Activated CD4-positive, CD25-positive, alpha-beta regulatory T cell (primary cell): ENCODE measurements at places on chromosomes 12 and 14.
A peak's percentile ranks its signal among the peaks of the same experiment; 100 is the strongest.

- DNase-seq = no peak
Measured at GRCh38 chr14:22338917-22339715, 249.9 kb downstream of the DAD1 start.

DNA sequence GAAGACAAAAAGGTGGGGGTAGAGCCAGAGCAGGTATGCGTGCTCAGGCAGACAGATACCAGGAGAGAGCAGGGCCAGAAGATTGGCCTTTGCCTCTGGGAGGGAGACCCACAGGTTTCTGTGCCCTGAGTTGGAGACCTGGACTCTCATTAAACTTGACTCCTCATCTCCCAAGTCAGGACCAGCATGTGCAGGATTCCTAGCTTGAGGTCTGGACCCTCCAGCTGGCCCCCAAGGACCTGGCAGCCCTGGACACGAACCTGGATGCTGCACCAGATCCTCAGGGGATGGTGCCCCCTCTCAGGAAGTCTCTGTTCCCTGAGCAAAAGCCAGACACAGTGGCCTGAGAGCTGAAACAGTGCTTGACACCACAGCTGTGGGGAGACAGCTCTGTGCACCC, 10.5 kb upstream of the KRT73 start:
- DNase-seq = no peak

GRCh38 chr14:47949006-47949405, 273.6 kb upstream of the MDGA2 start:
- no peak for DNase-seq

GRCh38 chr12:123761841-123762714, at the start of gene DNAH10:
Gene DNAH10 (plus strand): TSS chr12:123762301. CDS start chr12:123762337, 36 bp downstream.
- peak; percentile 9 for DNase-seq

DNA sequence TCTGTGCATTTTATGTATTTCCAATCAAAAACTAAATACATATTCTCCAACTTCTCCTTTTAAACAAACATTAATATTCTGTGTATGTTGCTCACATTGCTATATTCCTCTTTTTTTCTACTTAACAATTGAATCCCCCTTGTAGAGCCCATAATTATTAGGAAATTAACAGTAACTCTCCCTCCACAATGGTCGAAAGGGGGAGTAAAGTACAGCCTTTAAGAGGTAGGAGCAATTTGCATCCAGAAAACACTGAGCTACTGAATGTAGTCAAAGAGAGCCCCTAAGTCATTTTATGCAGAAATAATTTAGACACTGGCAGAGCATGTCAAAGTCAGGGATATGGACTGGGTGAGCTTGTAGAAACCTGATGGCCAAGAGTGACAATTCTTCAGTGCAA, 57.2 kb upstream of the SCN8A start:
- DNase-seq = no peak

DNA sequence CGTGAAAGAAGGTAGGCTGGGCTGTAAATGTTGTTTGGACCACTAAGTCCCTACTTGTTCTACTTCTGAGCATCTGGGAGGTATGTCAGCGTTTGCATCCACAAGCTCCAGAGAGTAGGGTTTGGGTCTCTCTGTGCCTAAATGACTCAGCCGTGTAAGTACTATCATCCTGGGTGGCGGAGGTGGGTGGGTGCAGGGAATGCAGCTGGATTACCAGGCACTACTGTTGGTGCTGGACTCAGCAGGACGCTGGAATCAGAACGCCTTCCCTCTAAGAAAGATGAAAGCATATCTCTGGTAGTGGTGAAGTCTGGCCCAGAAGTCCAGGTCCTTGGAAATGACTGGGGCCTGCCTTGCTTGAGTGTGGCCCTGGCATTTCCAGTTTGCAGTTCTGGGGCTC, 289.7 kb downstream of the PCNX1 start:
- no peak for DNase-seq

GRCh38 chr12:91053951-91054715, 3.7 kb downstream of the KERA start:
- DNase-seq = no peak

DNA sequence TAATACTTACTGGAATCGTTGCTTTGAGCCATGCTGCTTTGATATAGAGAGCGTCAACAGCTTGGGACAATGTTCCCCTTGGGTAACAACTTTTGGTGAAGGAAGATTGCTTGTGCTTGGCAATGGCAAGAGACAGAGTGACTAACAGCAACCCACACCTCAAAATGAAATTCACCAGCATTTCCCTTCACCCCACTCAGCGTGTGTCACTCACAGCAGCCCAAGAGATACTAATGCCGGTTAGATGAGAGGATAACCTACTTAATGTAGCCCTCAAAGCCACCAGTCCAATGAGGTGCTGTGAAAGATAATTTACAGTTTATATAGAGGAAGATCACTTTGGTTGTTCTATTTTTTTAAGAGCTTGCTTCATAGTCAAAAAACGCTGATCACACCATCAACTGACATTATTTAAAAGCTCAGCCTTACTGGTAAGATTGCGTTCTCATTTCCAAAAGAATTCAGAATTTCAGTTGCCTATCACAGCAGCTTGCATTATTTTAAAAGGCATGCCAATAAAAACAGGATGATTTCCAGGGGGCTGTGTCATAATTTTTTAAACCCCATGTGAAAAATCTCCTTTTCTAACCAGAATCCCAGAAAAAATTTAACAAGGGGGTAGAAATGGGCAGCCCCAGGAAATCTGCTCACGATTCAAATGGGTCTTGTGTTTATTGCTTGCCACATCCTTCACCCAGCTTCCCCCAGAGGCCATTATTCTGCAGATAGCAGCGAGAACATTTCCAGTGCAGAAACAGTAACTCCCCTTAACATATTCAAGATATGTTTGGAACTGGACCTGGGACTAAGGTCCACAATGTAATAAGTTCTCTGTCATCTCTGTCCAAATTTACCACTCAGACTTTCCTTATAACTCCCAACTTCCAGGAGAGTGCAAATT, at the start of gene IL26:
Gene IL26, minus strand, starts transcription at position 235 of the 901 bp plus-strand sequence. Its CDS starts 54 bp downstream, at position 181.
- no peak for DNase-seq

- no peak for DNase-seq
Measured at GRCh38 chr14:75222208-75222701, 45.8 kb upstream of the TMED10 start.

GRCh38 chr12:65817866-65818265, 6.4 kb upstream of the HMGA2 start:
- DNase-seq = no peak

DNA sequence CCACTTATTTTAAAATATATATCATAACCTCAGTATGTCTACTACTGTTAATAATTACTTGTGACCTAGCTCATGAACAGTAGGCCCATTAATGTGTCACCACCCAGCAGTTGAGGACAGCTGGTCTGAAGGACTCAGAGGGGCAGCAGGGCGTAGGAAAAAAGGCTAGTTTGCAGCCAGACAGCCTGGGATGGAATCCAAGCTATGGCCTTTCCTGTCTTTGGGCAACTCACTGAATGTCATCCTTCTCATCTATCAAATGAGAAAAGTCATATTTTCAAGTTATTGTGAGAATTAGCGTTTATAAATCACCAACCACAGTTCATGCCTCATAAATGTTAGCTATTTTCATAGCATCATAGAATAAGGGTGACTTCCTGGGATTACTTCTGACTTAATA, 12.3 kb downstream of the DENND5B start:
- DNase-seq = no peak

- DNase-seq = no peak
Measured at GRCh38 chr12:28955931-28956330, 193.1 kb upstream of the FAR2 start.

- DNase-seq = no peak
Measured at GRCh38 chr14:89167705-89168104, 249.3 kb downstream of the FOXN3 start.

DNA sequence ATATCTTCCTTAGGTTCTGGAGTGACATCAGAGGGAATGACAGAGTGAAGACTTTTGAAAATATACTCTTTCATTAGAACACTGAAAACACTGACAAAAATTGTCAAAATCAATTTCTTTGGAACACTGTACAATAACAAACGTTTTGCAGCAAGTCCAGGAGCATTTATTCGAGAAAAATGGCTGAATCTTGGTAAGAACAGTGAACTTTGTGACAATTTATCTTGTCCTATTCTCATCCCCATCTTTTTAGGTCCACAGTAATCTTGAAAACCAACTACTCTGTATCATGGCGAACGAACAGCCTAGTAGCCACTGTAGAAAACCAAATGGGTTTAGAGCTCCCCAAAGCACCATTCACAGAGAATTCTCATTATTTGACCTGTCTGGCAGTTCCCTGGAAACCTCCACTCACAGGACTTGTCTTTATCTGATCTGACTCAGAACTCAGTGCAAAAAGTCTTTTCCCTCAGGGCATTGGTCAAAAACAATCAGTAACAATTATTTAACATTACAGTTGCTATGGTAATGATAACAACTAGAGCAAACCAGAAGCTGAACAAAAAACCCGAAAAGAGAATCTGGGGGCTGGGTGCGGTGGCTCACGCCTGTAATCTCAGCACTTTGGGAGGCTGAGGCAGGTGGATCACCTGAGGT, 20.3 kb upstream of the PPP2R5E start:
- DNase-seq = no peak

GRCh38 chr12:58443273-58443980, 476.9 kb downstream of the LRIG3 start:
- no peak for DNase-seq

DNA sequence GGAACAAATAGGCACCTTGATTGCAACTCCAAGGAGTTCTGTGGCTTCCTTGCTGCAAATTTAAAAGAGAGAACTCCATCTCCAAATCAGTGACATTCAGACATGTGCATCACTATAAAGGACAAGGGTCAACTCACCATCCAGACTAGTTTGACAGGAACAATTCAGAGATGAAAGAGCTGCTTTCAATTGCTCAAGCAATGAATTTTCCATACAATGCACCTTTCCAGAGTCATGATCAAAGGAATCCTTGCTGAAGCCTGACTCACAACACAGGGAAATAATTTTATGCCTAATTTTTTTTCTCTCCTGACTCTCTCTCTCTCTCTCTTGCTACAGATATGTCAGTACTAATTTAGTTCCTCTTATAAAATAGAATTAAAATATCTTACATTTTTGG, 380.5 kb upstream of the GARIN6 start:
- no peak for DNase-seq

DNA sequence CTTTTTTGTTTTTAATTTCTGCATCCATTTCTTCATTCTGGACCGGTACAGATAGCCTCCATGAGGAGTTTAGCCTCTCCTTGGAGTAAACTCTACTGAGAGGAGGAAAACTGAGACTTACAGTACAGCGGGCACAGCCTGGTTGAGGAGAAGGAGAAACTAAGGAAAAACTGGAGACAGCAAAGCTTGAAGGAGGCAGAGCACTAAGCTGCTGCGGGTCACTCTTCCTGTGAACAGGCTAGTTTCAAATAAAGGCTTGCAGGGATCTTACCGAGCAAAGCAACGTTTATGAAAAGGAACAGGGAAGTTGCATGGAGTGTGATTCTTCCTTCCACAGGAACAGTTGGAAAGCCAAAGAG, 348 bp upstream of the SSTR1 start:
- no peak for DNase-seq

- DNase-seq = no peak
Measured at GRCh38 chr14:26199590-26200370, 398.1 kb downstream of the NOVA1 start.

DNA sequence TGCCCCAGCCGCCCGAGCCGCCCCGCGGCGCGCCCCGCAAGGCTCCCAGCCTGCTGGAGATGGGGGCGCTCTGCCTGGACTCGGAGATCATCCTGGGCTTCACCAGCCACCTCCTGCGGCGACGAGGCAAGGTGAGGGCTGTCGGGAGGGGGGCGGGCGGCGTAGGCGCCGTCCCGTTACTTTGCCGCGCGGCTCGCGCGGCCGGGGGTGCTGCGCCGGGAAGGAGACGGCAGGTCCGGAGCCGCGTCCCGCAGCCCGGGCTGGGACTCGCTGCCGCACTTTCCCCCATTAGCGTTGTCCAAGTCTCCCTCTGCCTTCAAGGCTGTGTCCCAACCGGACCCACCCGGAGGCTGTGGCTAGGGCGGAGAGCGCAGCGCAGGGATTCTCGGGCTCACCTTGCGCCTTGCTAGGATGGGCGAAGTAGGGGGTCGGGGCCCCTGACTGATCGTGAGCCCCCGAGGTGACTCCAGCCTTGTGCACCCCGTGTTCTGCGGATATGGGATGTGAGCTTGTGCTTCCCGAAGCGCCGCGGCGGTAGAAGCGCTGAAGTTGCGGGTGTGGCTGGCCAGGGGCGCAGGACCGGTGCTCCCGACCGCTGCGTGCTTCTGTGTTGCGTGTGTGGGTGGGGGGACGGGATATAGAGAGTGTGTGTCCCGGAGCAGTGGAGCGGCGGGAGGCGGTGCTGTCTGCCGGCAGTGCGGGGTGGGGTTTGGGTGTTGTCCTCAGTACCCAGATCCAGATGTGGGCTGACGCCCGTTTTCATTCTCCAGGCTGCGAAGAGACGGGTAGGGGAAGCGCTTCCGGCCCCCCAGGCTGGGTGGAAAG, 1.7 kb upstream of the KIF26A start:
- no peak for DNase-seq

DNA sequence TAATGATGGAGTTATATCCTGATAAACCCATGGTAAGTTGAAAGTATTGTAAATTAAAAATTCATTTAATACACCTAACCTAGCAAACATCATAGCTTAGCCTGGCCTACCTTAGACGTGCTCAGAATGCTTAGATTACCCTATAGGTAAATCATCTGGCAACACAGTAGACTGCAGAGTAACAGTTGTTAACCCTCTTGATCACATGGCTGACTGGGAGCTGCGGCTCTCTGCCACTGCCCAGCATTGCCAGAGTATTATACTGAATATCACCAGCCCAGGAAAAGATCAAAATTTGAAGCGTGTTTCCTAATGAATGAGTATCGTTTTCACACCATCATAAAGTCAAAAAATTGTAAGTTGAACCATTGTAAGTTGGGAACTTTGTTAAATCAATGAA, 17.8 kb upstream of the TMPRSS12 start:
- DNase-seq = no peak

GRCh38 chr14:104144453-104144790, 6.0 kb downstream of the KIF26A start:
- no peak for DNase-seq

DNA sequence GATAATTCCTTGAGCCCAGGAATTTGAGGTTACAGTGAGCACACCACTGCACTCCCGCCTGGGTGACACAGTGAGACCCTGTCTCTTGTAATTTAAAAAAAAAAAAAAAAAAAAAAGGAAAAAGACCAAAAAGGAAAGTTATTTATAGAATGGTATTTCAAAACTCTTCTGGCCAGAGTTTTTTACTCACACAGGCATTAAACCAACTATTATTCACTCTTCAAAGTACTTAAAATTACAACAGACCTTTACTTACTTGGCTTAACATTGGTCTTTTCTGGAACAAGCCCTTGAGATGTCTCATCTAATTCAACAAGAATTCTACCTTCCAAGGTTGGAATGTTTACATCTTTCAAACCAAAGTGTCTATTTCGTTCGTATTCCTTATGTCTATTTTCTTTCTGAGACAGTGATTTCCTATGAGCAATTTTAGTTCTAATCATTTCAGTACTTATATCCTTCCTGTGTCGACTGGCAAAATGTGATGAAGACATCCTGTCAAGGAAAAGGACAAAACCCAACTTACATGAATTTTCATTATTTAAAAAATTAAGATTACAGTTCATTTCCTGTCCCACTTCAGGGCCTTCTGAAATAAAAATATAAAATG, 2.6 kb downstream of the DLGAP5 start:
- no peak for DNase-seq

GRCh38 chr12:52246720-52247621, 13.9 kb downstream of the KRT7 start:
- no peak for DNase-seq

- DNase-seq = no peak
Measured at GRCh38 chr12:4203772-4204376, 69.7 kb upstream of the CCND2 start.
